SK-N-SH (cell line): ENCODE measurements at places on chromosomes 1 and 21. TPM values are rescaled to one million over a fixed set of nuclear protein-coding genes. Genes with fewer than 3 reads are reported as not detected.

Gene IARS2
- polyA plus RNA-seq = 25.7 and 30.0 TPM in 2 replicates

Gene GPR37L1
- not detected in 2 replicates for polyA plus RNA-seq

Gene TMOD4
- 0.57 and 0.59 TPM in 2 replicates for polyA plus RNA-seq

Gene TMCC2
- 5.3 and 6.0 TPM in 2 replicates for polyA plus RNA-seq

Gene CFAP74
- polyA plus RNA-seq = not detected in 2 replicates

Gene SF3B4
- polyA plus RNA-seq = 42.4 and 54.3 TPM in 2 replicates

Gene MTARC1
- polyA plus RNA-seq = 5.4 and 6.1 TPM in 2 replicates

Gene SPRR2F
- polyA plus RNA-seq = not detected in 2 replicates

Gene FCRL1
- polyA plus RNA-seq = not detected in 2 replicates

Gene FAAH
- 1.2 TPM in 2 replicates for polyA plus RNA-seq

Gene KIF14
- polyA plus RNA-seq = 1.2 and 1.4 TPM in 2 replicates
